Cardiac septum (tissue), 1 donor: ENCODE measurements at places on chromosomes 6 and 20. TPM values are rescaled to one million over a fixed set of nuclear protein-coding genes. Genes with fewer than 3 reads are reported as not detected.

DNA sequence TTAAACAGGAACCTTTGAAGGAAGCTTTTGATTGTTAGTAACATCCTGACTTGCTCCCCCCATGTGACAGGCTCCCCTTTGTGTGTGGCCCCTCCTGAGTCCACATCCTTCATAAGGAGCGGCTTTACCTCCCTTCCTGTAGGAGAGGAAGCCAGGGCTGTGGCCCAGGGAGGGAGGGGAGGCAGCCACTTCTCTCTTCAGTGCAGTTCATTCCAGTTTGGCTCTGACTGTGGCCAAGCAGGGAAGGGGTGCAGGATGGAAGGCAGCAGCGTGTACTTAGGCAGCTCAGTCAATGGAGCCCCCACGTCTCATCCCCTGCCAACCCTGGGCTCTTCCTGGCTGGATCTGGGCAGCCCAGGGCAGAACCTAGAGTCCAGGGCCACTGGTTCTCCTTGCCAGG is 295.2 kb downstream of the QKI start:
- DNase-seq: no peak

DNA sequence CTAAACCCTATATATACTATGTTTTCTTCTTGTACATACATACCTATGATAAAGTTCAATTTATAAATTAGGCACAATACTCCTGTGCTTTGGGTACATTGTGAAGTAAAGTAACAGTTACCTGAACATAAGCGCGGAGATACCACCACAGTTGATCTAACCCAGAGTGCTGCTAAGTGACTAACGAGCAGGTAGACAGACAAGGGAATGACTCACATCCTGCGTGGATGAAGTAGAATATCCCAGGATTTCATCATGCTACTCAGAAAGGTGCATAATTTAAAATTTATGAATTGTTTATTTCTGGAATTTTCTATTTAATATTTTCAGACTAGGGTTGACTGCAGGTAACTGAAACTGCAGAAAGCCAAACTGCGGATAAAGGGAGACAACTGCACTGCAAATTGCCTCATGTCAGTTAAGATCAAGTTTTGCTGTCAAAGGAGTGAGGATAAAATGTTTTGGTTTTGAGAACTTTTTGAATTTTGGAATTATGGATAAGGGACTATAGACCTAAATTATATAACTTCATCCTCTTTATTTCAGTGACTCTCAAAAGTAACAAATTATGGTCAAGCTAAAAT is 14.4 kb downstream of the MKKS start:
- DNase-seq: no peak

- DNase-seq: no peak
Observed at GRCh38 chr6:132089173-132089572, 138.0 kb upstream of the CCN2 start.

- peak; percentile 5 for DNase-seq
Observed at GRCh38 chr20:51348876-51349275, 193.6 kb downstream of the NFATC2 start.

DNA sequence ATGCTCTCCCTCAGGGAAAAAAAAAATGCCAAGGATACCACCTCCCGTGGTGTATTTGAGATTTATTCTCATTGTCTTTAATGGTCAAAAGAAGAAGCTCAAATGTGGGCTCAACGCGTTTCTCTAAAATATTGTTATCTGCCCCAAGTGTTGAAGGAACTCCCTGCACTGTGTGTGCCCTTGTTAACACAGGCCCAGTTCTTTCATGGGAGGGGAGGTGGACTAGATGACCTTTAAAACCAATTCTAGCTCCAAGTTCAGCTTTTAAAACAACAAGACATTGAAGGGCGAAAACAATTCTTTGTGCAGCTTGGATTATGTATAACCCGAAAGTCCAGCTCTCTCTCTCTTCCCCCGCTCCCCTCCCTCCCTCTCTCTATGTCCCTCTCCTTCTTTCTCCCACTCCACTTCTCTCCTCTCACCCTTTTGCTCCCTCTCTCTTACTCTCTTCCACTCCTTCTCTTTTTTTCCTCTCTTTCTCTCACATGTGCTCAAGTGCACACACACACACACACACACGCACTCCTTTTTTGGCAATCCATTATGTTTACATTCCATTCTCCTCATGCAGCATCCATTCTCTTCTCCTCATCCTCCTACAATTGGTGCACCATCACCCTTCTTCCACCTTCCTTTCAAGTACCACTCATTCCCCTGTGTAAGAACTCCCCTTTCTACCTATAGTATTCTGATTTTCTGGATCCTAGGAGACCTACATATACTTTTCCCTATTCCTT is 8.5 kb downstream of the HLA-DMB start:
- DNase-seq: no peak

DNA sequence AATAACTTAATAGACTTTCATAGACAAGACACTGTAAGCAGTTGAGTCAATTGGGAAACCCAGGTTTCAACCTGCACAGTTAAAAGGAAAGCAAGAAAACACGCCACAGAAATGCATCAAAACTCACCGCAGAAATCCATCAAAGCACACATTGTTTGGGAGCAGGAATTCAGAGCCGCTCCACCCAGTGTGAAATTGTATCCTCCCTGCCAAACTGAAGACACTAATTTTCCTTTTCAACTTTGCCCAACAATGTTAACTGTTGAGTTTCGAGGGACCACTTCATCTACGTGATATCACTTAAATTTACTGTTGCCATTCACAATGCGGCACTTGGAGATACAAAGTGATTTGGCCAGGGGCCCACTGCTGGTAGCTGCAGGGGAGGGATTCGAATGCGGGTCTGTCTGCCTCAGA is 92.7 kb downstream of the DACT2 start:
- no peak for DNase-seq

The ECT2L gene
- total RNA-seq: 10.5 TPM
